ENCODE measurements at places on chromosomes 2 and 18.

- no peak for DNase-seq
Observed at GRCh38 chr2:6493266-6493665, 372.4 kb downstream of the CMPK2 start.

- no peak for DNase-seq
Observed at GRCh38 chr18:55489034-55489986, 98.7 kb downstream of the TCF4 start.

- no peak for DNase-seq
Observed at GRCh38 chr2:217064234-217065011, 204.6 kb upstream of the TNP1 start.

- DNase-seq = no peak
Observed at GRCh38 chr2:196080526-196080925, 11.9 kb upstream of the DNAH7 start.

- no peak for DNase-seq
Observed at GRCh38 chr2:52445686-52446085, 1321.9 kb upstream of the CHAC2 start.

GRCh38 chr2:24878341-24878740, 41.7 kb downstream of the ADCY3 start:
- no peak for DNase-seq

DNA sequence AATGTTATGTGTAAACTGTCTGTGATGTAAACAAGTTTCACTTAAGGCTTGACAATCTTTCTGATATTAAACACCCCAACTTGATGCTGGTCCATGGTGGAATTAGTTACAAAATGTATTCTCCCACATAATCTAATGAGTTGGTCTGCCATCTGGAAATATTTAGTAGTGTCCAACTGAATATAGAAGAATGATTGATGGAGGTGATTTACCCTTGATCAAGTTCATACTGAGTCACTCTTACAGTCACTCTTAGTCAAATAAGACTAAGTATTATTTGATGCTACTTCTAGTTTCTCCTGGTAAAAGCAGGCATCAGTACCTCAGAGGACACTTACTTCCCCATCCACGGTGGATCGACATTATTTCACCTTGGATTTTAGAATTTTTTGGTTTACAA, 198.1 kb downstream of the SATB2 start:
- no peak for DNase-seq

DNA sequence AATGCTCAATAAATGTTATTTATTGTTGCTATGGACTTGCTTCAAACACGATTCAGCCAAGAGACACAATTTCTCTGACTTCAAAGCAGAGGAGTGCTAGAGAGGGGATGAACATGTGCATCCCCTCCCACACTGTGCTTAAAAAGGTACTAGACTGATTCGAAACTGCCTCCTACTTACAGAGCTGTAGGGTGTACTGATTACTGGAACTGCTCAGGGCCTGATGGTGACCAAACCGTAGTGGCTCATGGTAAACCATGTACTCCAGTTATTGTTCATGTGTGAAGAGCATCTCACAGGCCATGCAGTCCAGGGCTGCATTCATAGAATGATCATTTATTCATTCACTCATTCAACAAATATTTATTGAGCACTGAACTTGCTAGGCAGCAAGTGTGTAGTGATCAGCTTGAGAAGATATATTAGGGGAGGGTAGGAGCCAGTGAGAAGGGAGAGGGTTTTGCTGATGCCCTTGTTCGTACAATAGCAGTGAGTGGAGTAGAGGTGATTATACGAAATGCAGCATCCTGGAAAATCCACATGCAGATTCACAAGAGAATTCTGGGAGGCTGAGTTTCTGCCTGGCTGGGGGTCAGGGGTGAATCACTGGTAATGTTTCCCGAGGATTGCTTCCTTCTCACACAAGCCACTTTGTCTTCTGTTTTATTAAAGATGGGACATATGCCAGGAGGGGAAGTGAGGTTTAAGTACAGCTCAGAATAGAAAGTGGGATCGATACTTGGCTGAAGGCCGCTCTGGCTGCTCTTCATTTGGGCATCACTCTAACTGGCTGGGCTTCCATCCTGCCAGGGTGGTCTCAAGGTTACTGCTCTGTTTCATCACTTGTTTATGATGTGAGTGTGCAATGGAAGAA, 245.4 kb downstream of the RAD51AP2 start:
- no peak for DNase-seq

DNA sequence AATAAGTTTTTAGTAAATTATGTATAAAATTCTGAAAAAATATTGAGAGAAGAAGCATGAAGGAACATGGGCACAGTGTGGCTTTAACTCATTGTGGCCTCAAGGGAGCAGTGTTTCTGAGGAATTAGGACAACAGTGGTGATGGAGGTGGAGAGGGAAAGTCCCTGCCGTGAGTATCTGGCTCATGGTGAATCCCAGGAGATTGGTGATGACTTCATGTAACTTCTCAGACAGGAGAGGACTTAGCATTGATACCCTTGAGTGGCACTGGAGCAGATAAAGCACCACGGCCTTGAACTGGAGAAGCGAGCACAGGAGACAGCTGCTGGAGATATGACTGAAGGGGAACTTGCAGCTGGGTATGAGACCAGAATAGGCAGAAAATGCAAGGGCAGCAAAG, 35.0 kb upstream of the LRP1B start:
- DNase-seq = no peak

GRCh38 chr18:59631583-59632181, 65.5 kb downstream of the CCBE1 start:
- DNase-seq = no peak

GRCh38 chr2:183927406-183928325, 670.7 kb upstream of the ZNF804A start:
- DNase-seq = no peak
